ENCODE measurements at places on chromosomes 2 and 18.

- DNase-seq, result no peak
Measured at GRCh38 chr2:207504513-207505170, 25.1 kb upstream of the CREB1 start.

GRCh38 chr2:198417836-198418235 lies 613.4 kb downstream of the PLCL1 start:
- no peak for DNase-seq

DNA sequence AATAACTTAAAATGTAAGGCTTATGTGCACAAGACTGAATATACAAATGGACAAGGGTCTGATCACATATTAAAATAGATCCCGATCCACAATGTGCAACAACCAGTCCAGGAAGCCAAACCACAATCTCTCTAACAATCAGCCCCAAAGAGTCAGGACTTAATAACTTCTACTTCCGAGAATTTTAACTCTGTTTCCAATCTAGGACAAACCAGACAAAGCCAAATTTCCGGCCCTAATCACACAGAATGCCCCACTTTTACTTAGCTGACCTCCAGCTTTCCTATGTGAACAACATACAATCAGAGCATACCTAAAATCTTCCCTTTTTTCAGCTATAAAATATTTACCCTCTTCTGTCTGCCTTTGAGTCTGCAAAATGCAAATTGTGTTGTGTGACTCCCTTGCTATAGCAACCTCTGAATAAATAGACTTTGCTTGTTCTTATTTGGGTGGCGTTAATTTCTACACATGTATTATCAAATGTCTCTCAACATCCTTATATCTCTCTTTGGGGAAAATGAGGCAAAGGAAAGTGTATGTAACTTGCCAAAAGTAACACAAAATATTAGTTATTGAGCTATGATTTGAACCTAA lies 381.9 kb upstream of the MC4R start:
- DNase-seq, result no peak

DNA sequence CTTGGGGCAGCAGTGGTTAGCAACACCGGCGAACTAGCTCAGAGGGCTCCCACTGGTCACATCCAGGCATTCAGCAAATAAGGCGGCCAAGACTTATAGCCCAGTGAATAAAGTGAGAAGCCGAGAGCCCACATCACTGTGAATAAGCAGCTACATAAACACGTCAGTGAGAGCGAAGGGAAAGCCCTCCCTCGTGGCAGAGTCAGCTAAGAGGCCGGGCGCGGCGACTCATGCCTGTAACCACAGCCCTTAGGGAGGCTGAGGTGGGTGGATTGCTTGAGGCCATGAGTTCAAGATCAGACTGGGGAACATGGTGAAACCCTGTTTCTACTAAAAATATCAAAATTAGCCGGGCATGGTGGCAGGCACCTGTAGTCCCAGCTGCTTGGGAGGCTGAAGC lies 5.2 kb downstream of the D2HGDH start:
- DNase-seq, result no peak

- DNase-seq, result no peak
Measured at GRCh38 chr2:9802576-9802993, 40.7 kb upstream of the TAF1B start.

DNA sequence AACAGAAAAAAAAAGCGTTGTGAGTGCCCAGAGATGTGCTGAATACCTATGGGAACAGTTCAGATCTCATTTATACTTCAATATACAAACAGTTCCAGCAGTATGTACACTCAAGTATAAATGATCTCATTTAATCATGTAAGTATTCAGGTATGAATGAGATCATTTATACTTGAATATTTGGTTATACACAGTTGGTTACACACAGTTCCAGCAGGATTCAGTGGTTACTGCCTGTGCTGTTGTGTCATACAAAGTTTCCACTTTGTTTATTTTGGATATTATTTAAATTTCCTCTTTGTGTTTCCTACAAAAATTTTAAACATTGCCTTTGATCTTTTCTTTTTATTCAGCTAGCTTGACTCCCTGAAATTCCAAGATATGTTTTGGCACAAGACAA lies 293.5 kb upstream of the SLC39A10 start:
- no peak for DNase-seq

- no peak for DNase-seq
Measured at GRCh38 chr2:154029504-154029903, 157.8 kb downstream of the GALNT13 start.

DNA sequence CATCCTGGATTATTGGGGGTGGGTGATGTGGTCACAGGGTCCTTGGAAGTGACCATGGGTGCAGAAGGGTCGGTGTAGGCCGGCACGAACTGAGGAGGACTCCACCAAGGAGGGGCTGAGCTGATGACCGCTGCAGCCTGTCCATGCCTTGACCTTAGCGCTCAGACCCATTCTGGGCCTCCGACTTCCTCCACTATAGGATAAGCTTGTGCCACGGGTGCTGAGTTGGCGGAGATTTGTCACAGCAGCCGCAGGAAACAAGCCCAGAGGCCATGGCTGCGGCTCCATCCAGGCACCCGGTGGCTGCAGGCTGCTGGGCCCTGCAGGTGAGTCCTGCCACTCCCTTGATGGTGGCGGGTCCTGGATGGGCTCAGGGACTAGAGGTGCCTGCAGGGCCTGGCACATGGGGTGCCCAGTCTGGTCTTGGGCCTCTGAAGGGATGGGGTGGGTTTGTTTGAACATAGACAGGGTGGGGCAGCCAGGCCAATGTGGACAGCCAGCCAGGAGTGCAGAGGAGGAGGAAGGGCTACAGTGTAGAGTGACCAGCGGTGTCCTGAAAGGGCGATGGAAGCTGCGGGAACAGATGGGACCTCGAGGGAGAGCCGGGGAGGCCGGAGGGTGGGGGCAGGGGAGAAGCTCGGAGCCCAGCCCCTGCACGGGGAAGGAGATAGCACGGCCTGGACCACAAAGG lies 84.8 kb downstream of the SEPTIN10 start:
- DNase-seq, result no peak

- no peak for DNase-seq
Measured at GRCh38 chr2:170236680-170237047, 58.7 kb downstream of the MYO3B start.

DNA sequence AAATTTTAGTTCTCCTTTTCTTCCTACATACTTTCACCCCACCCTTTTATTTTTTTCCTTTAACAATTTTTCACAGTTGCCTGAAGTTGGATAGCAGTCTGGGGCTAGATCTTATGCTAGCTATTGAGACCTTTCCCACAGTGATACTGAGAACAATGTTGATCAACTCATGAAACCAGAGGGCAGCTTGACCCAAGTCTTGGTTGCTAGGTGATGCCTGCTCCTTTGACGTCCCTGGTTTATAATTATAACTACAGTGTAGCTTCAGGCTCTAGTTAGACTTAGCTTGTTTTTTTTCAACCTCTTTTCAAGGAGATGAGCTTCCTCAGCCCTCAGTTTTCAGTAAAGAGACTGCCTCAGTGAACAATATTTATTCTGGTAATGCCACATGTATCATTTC lies 648.5 kb downstream of the IRS1 start:
- no peak for DNase-seq

GRCh38 chr2:20365249-20365817 lies 14.7 kb upstream of the PUM2 start:
- no peak for DNase-seq

DNA sequence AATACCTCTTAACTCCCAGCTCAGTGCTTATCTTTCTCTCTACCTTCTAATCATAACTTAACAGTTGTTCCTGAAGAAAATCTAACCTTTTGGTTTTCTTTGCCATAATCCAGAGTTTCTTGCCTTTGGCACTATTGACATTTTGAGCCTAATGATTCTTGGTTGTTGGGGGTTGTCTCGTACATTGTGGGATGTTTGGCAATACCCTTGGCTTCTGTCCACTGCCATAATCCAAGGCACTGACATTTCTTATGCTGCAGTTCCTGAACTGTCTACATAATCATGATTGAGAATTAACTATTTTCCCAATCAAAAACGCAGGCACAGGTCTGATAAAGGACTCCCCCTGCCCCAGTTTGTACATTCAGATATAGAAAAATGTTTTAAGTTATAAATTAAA lies 203.2 kb upstream of the MEX3C start:
- no peak for DNase-seq

- no peak for DNase-seq
Measured at GRCh38 chr18:54165450-54165849, 59.0 kb downstream of the MBD2 start.

GRCh38 chr18:70420146-70420898 lies 131.5 kb downstream of the SOCS6 start:
- DNase-seq, result no peak

GRCh38 chr18:57389271-57389670 lies 36.9 kb downstream of the ST8SIA3 start:
- no peak for DNase-seq

- DNase-seq, result no peak
Measured at GRCh38 chr2:2561346-2562095, 230.4 kb upstream of the MYT1L start.

DNA sequence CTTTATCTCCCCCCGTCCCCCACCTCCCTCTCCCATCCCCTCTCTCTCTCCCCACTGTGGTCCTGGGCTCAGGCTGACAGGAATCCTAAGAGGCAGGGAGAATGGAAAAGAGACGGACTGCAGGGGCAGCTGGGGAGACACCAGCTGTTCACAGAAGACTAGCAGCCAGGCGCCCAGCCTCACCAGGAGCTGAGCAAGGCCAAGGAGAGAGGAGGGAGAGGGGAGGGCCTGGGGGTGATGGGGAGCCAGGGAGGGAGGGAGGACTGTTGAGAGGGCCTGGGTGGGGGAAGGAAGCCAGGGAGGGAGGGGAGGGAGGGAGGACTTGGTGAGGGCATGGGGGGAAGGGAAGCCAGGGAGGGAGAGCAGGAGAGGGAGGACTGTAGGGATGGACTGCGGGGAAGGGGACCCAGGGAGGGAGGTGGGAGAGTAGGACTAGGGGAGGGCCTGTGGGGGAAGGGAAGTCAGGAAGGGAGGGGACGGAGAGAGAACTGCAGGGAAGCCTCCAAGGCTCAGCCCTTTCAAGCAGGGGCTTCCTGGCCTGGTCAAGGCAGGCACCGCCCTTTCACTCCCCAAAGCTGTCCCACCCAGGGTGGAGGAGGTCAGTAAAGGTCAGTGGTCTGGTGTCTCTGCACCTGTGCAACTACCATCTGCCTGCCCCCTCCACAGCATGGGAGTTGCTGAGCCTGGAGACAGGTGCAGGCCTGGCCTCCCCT lies 517.7 kb upstream of the MYT1L start:
- peak; percentile 79 for DNase-seq

- no peak for DNase-seq
Measured at GRCh38 chr2:146287281-146287680, 1557.5 kb upstream of the ACVR2A start.

- DNase-seq, result no peak
Measured at GRCh38 chr2:54570925-54571694, 115.0 kb downstream of the SPTBN1 start.

- no peak for DNase-seq
Measured at GRCh38 chr2:6676241-6676640, 189.5 kb downstream of the CMPK2 start.

GRCh38 chr2:169513926-169514325 lies 4.4 kb downstream of the KLHL41 start:
- no peak for DNase-seq

DNA sequence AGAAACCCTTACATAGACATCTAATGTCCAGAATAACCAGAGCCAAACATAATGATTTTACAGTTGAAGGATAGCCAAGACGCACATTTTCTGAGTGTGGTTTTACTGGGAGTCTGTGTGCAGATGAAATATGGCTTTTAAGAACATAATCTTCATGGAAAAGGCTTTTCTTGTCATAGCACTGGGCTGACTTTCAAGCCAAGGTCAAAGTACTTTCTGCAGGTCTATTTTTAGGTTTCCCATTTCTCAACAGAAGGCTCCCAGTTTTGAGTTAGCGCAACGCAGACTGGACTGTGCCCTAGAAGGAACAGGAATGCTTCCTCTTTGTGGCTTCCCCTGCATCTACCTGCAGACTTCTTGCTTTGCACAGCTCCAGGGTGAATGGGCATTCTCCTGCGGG lies 92.3 kb upstream of the UPP2 start:
- no peak for DNase-seq

DNA sequence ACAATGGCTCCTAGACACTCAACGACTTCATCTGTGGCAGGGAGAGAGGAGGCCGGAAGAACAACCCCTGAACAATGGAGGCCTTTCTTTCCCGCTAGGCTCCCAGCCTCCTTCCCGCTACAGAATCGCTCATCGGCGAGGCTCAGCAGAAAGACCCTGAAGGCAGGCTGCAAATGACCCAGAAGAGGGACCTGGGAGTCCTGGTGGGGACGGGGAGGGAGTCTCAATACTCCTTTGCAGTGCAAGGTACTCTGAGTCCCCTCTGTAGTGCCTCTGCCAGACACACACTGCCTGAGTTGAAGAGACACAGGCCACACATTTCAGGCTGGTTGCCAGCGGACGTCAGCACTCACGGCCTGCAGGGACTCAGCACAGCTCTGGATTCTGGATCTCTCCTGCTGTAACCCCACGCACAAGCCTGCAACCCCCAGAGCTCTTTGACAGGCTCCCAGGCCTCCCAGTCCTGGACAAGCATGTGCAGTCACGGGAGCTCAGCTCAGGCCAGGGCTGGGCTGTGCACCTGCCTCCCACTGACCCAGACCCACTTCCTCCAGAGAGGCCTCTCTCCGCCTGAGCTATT lies 6.1 kb downstream of the GPR17 start:
- no peak for DNase-seq

DNA sequence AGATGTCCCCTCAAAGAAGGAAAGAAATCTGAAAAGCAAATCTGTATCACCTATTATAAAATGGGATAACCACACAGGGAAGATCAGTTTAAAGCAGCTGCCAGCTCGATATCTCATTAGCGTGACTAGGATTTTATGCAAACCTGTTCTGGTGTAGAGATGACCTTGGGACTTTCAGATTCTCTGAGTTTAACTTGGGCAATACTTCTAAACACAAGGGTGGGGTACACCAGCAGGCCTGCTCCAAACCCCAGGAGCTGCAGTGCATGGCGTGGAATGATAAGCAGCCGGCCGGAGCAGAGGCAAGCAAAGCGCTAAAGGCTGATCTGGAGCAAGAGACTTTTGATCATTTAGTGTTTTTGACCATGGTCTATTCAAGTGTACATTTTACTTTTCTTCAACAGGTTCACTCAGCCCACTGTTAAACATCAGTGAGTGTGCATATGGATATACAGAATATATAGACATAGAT lies 4.7 kb downstream of the SERTAD2 start:
- no peak for DNase-seq

DNA sequence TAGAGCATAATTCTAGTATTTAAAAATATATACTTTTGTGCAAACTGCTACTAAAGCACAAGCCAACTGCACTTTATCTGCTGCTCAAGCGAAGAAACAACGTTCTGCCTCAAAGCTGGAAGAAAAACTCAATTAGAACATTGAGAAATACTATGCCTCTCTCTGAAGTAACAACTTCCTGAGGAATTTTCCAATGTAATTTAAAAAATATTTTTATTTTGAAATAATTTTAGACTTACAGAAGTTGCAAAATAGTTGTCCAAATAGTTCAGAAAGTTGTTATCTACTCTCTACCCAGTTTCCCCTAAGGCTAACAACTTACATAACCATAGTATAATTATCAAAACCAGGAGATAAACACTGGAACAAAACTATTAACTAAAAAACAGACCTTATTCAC lies 12.3 kb upstream of the POLI start:
- no peak for DNase-seq

- DNase-seq, result no peak
Measured at GRCh38 chr2:57809230-57809629, 237.4 kb upstream of the VRK2 start.

All from NCI-H510A (cell line).